ENCODE measurements at places on chromosomes 5 and 9. TPM values are rescaled to one million over a fixed set of nuclear protein-coding genes. Genes with fewer than 3 reads are reported as not detected.

GRCh38 chr9:122122903-122123632, 30.0 kb upstream of the TTLL11 start:
- peak; percentile 33 for DNase-seq

DNA sequence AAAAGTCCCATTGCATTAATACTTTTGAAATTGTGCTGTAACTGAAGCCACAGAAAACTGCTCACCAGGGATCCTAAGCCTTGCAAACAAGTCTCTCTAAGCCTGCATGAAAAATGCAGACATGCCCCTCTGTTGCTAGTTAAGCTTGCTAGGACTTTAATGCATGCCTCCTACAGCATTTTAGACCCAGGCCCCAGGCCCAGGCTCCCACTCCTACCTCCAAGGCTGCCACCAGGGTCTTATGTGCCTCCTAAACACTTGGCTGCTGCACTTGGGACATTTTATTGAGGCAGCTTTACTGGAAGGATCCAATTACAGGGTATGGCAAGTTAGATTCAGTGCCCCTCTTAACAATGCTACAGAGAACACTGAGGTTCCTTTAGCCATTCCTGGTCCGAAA, 467.3 kb upstream of the CLINT1 start:
- DNase-seq, result no peak

GRCh38 chr9:86413971-86414880, 60.0 kb upstream of the TUT7 start:
- DNase-seq, result no peak

DNA sequence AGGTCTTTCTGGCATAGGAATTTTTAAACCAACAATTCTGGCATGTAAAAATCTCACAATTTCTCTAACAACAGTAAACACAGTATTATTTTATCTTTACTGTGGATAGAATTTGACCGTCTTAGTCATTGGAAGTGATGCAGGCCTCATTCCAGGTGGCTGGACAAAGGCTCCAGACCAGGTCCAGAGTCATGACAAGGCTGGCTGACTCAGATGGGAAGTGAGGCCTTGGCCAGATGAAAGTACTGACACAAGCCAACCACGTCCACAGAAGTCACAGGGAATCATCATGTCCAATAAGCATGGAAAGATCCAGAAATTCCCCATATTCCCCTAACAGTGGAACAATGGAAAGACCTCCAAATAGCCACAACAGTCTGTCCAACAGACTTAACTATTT, 12.4 kb downstream of the SPOCK1 start:
- no peak for DNase-seq

- no peak for DNase-seq
Observed at GRCh38 chr9:107856633-107857032, 367.1 kb upstream of the KLF4 start.

GRCh38 chr5:67104859-67105258, 91.7 kb downstream of the CD180 start:
- no peak for DNase-seq

GRCh38 chr5:145840458-145841132, 5.5 kb upstream of the PRELID2 start:
- no peak for DNase-seq

DNA sequence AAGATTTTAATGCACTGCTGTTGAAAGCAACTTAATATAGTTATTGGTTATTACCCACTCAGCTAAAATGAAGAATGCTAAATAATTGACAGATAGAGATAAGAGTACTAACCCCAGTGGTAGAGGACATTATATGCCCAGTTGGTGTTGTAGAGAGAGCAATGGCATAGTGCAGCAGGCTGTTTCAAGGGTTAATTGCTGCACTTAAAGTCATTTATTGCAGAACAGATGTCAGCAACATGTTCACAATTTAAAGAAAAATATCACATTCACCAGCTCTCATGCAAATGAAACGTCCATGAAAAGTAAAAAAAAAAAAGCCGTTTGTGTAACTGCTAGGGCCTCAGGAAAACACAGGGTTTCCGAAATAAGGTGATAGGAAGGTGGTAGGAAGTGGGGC, 254.6 kb downstream of the MTRR start:
- no peak for DNase-seq

- no peak for DNase-seq
Observed at GRCh38 chr5:32116574-32117313, 57.4 kb downstream of the GOLPH3 start.

DNA sequence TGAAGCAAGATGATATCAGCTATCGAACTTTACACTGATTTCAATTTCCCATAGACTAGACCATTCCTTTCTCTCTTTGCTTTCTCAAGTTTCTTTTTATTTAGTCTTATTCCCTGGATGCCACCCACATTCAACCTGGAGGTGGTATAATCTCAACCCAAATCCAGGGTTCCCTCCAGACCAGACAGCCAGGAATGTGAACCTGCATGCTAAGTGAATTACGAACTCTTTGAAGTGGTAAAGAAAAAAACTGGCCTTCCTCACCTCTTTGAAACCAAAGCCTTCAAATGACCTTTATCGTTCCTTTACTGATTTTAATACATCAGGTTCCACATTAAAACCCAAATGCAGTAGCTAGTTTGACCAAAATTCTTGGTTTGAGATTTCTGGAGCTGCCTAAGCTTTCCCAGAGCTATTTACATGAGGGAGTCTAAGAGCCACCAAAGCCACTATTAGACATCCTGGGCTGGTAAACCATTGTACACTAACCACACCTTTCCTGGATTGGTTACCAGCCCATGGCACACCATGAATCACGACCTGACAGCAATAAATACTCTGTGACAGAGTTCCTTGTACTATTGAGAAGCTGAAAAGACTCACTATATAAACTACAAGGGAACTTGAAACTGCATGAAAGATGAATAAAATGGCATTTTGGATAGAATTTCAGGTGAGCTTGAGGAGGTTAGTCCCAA, 323.7 kb downstream of the ADAMTS6 start:
- DNase-seq, result no peak

- no peak for DNase-seq
Observed at GRCh38 chr5:139665626-139666025, 17.5 kb downstream of the CXXC5 start.

Gene SLC6A7
- total RNA-seq, result under 0.01 TPM

Gene OR13C4
- not detected for total RNA-seq

Gene SLC6A3
- total RNA-seq, result 0.33 TPM

Gene ANGPTL2
- total RNA-seq, result 3.2 TPM

Gene FOXD4L6
- total RNA-seq, result 0.09 TPM

Gene PPP2R2B
- total RNA-seq, result 1.9 TPM

Gene PLAC8L1
- 0.24 TPM for total RNA-seq

Gene SPTLC1
- total RNA-seq, result 49.4 TPM

Gene OBP2B
- total RNA-seq, result not detected
